ENCODE measurements at places on chromosomes 12 and 14.
A peak's percentile ranks its signal among the peaks of the same experiment; 100 is the strongest.

- H3K27ac ChIP-seq, result no peak within 1 kb of the TSS
- peak; percentile 65 for DNase-seq
- H3K4me1 ChIP-seq, result peaks cover 3% of the 10 kb centered on the region
- H3K4me3 ChIP-seq, result peak within 1 kb of the TSS; percentile 50
- H3K27me3 ChIP-seq, result no peaks in the 10 kb centered on the region
These were observed at the start of gene TSPAN9 for GRCh38 chr12:3076730-3077571. Gene TSPAN9 (plus strand): TSS chr12:3077379. CDS start chr12:3201194, 123,815 bp downstream.

DNA sequence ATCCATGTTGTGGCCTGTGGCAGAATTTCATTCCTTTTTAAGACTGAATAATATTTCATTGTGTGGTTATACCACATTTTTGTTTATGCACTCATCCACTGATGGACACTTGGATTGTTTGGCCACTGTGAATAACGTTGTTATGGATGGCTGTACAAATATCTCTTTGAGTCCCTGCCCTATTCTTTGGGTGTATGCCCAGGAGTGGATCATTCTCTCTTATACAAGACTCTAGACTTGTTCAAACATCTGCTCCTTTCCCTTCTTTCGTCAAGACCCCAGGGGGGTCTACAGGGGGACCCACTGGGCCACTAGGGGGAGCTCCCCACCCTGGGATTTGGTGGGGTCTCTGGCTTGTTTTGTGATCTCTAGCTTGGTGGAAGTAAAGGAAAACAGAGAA lies 77.4 kb downstream of the FBXL14 start:
- no peaks in the 10 kb centered on the region for H3K36me3 ChIP-seq
- no peaks in the 10 kb centered on the region for H3K27me3 ChIP-seq
- H3K4me3 ChIP-seq, result no peak overlapping the region

DNA sequence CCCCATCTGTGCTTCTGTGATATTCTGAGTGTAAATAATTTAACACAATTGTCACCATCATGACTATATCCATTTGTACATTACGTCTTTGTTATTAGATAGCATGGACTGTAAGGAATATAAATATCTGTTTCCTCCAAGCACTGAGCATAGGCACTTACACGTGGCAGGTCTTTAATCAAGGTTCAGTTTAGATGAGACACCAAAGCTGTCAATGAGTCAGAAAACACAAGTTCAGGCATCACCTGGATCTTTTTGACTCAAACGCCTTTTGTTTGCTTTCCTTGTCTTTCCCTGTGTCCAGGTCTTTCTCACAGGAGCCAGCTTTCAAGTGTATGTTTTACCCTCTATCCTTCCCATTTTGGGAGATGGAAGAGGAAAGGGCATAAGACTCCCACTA lies 163.2 kb upstream of the CCDC198 start:
- H3K36me3 ChIP-seq, result no peaks in the 10 kb centered on the region
- no peak overlapping the region for H3K27ac ChIP-seq
- H3K4me3 ChIP-seq, result no peak overlapping the region

- no peaks in the 10 kb centered on the region for H3K27me3 ChIP-seq
- H3K4me3 ChIP-seq, result no peak overlapping the region
- H3K27ac ChIP-seq, result no peak overlapping the region
- peaks cover 8% of the 10 kb centered on the region for H3K4me1 ChIP-seq
- H3K36me3 ChIP-seq, result no peaks in the 10 kb centered on the region
- no peak for DNase-seq
These were observed 53.5 kb downstream of the ARMH4 start for GRCh38 chr14:58098507-58098906.

DNA sequence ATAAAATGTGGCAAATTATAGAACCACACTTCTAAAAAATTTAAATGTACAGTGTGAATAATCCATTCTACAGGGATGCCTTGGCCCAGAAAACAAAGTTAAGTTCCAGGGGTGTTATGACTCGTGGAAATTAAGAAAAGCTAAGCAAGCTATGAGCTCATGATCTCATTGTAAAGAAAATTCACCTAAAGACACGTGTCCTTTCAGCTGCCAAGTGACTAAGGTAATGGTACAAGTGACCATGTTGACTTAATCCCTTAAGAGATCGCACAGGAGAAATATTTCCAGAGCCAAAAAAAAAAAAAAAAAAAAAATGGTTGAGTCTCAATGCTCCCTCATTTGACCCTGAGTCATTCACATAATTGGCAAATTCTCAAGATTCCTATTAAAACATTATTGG lies 51.4 kb upstream of the ANO2 start:
- DNase-seq, result no peak
- no peaks in the 10 kb centered on the region for H3K27me3 ChIP-seq
- no peak overlapping the region for H3K4me3 ChIP-seq
- H3K4me1 ChIP-seq, result no peaks in the 10 kb centered on the region
- no peak overlapping the region for H3K27ac ChIP-seq
- no peaks in the 10 kb centered on the region for H3K36me3 ChIP-seq

DNA sequence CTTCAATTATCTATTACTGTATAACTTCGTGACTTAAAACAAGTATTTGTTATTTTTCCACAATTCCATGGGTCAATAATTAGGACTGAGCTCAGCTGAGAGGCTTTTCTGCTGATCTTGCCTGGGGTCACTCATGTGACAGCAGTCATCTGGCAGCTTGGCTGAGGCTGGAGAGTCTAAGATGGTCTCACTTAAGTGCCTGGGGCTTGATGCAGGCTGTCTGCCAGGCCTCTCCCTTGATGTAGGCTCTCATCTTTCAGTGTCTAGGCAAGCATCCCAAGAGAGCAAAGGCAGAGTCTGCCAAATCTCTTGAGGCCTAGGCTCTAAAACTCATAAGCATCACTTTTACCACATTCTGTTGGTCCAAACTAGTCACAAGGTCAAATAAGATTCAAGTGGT lies 93.2 kb downstream of the NKX2-1 start:
- H3K4me3 ChIP-seq, result no peak overlapping the region
- DNase-seq, result no peak
- H3K36me3 ChIP-seq, result no peaks in the 10 kb centered on the region
- no peaks in the 10 kb centered on the region for H3K27me3 ChIP-seq

- no peaks in the 10 kb centered on the region for H3K27me3 ChIP-seq
- no peaks in the 10 kb centered on the region for H3K36me3 ChIP-seq
- DNase-seq, result peak; percentile 15
- H3K4me1 ChIP-seq, result no peaks in the 10 kb centered on the region
- H3K4me3 ChIP-seq, result no peak overlapping the region
- no peak overlapping the region for H3K27ac ChIP-seq
These were observed 447.5 kb downstream of the ADAMTS20 start for GRCh38 chr12:43104494-43104893.

- H3K4me1 ChIP-seq, result no peaks in the 10 kb centered on the region
- no peaks in the 10 kb centered on the region for H3K27me3 ChIP-seq
- DNase-seq, result peak; percentile 21
- no peak overlapping the region for H3K4me3 ChIP-seq
These were observed 442.7 kb upstream of the NOVA1 start for GRCh38 chr14:27040552-27040951.

GRCh38 chr14:53714495-53715192 lies 242.0 kb downstream of the BMP4 start:
- H3K27ac ChIP-seq, result no peak overlapping the region
- no peaks in the 10 kb centered on the region for H3K36me3 ChIP-seq
- no peaks in the 10 kb centered on the region for H3K4me1 ChIP-seq
- no peaks in the 10 kb centered on the region for H3K27me3 ChIP-seq

DNA sequence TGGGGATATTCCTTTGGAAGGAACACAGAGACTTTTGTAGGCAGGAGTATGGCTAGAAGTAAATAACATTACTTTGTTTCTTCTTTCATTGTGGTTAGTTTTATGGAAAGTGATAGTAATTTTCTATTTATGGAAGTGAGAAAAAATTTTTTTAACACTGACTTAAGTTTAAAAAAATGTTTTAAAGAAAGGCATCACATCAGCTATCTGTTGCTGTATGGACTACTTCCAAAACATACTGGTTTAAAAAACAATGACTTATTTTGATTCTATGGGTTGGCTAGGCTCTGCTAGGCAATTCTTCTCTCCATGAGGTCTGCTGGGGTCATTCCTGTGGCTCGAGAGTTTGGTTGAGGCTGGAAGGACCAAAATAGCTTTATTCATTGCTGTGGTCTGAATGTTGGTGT lies 31.7 kb upstream of the SLC38A2 start:
- H3K4me3 ChIP-seq, result no peak overlapping the region
- H3K27ac ChIP-seq, result peak overlapping the region; percentile 55
- no peaks in the 10 kb centered on the region for H3K36me3 ChIP-seq
- peak; percentile 59 for DNase-seq
- no peaks in the 10 kb centered on the region for H3K27me3 ChIP-seq
- H3K4me1 ChIP-seq, result peaks cover 29% of the 10 kb centered on the region

- peak; percentile 87 for DNase-seq
- H3K4me1 ChIP-seq, result no peaks in the 10 kb centered on the region
- H3K27me3 ChIP-seq, result no peaks in the 10 kb centered on the region
- H3K4me3 ChIP-seq, result no peak overlapping the region
- no peak overlapping the region for H3K27ac ChIP-seq
These were observed 20.2 kb upstream of the FAM234B start for GRCh38 chr12:13023811-13024530.

DNA sequence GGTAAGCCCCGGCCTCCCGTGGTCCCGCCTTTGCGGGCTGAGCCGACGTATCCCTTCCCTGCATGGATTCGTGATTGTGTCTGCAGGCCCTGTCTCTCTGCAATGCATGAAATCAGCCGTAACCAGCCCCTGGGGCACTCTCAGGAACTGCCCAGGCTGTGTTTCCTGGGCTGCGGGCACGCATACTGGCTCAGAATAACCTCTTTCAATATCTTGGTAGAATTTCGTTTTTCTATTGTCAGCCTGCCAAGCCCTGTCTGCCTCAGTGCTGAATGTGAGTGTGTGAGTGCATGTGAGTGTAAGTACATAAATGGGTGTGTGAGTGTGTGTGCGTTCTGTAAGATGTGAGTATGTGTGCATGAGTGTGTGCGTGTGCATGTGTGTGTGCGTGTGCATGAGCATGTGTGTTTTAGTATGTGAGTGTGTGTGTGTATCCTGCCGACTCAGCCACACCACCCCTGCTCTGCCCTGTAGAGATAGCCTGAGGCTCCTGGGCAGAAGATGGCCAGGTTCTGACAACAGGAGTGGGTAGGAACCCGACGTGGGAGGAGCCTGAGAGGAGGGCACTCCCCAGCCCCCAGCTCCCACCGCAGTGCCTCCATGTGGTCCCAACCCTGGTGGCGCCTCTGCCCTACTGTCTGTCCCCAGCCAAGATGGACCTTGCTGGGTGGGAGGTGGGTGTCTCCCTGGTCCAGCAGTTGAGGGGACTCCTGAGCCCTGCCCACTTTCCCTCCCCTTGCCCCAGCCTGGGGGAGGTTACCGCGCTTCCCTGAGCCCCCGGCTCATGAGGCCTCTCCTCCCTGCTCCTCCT lies 268.8 kb downstream of the ADGRD1 start:
- H3K36me3 ChIP-seq, result no peaks in the 10 kb centered on the region
- no peak for DNase-seq
- H3K27me3 ChIP-seq, result no peaks in the 10 kb centered on the region
- no peak overlapping the region for H3K27ac ChIP-seq
- no peak overlapping the region for H3K4me3 ChIP-seq
- no peaks in the 10 kb centered on the region for H3K4me1 ChIP-seq

DNA sequence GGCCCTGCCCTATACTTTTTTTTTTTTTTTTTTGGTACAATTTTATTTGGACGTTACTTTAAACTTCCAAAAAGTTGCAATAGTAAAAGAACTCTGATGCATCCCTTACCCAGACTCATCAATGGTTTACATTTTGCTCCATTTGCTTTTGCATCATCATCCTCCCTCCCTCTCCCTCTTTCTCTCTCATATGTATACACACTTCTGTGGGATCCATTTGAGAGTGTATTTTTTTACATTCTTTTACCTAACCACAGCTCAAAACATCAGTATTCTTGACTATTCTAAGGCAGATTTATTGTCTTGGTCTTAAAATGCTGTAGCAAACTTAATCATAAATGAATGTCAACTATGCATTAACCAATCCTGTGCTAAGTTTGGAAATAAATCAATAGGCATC lies 111.6 kb downstream of the PRICKLE1 start:
- DNase-seq, result peak; percentile 47
- H3K27me3 ChIP-seq, result no peaks in the 10 kb centered on the region
- H3K4me1 ChIP-seq, result peaks cover 9% of the 10 kb centered on the region
- no peak overlapping the region for H3K27ac ChIP-seq

DNA sequence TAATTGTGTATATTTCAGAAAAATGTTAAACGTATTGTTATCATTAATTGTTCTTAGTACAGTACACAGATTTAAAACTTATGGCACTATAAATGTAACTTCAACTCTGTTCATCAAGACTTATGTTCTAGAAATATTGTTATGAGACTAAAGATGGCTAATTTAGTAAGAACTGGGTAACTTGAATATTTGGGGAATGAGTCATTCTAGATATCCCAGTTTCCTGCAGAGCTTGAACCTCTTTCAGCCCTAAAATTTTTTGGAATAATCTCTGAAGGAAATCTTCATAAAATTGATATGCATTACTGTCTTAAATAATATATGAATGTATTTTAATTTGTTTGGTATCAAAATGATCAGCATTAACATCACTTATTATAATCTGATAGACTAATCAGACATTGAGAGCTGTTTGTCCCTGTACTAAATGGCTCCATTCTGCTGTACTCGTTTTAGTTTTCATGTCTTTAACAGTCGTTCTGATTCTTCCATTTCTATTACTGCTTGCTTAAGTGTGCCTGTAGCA lies 87.1 kb downstream of the VEZT start:
- DNase-seq, result peak; percentile 59
- H3K36me3 ChIP-seq, result no peaks in the 10 kb centered on the region
- no peaks in the 10 kb centered on the region for H3K27me3 ChIP-seq
- no peak overlapping the region for H3K27ac ChIP-seq
- H3K4me1 ChIP-seq, result peaks cover 11% of the 10 kb centered on the region
- no peak overlapping the region for H3K4me3 ChIP-seq

GRCh38 chr14:54653712-54654469 lies 87.0 kb downstream of the SAMD4A start:
- peak overlapping the region; percentile 96 for H3K27ac ChIP-seq
- H3K4me1 ChIP-seq, result peaks cover 38% of the 10 kb centered on the region
- DNase-seq, result peak; percentile 91
- no peak overlapping the region for H3K4me3 ChIP-seq

DNA sequence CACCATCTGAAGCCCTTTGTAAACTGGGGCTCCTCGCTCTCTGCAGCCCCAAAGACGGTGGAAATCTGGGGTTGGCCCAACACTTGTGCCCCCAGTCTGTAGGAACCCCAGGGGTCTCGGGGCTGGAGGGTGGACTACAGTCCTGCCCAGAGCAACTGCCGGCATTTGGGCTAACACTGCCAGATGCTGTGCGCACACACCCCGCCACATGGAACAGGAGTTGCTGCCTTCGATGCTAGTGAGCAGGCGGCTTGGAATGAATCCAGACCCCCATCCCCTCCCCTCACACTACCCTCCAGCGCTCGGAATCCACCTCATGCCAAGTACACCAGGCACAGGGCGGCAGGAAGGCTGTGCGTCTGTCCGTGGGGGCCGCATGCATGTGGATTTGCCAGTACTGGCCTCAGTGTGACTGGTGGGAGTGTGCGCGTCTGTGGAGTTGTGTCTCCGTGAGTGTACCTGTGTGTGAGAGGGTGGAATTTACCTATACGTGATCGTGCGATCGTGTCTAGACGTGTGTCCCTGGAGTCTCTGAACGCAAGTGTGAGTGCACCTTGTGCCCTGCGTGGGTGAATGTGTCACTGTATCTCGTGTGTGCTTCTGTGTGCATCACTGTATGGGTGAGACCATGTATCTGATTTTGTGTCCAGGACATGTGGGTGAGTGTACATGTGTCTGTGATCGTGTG lies 5.1 kb downstream of the LHX5 start:
- no peaks in the 10 kb centered on the region for H3K4me1 ChIP-seq
- no peak for DNase-seq
- no peaks in the 10 kb centered on the region for H3K36me3 ChIP-seq
- peak overlapping the region; percentile 47 for H3K4me3 ChIP-seq
- peaks cover 78% of the 10 kb centered on the region for H3K27me3 ChIP-seq

Data from fibroblast of lung (primary cell).